HepG2 (cell line): ENCODE measurements at places on chromosomes 11 and 22. TPM values are rescaled to one million over a fixed set of nuclear protein-coding genes. Genes with fewer than 3 reads are reported as not detected.

DNA sequence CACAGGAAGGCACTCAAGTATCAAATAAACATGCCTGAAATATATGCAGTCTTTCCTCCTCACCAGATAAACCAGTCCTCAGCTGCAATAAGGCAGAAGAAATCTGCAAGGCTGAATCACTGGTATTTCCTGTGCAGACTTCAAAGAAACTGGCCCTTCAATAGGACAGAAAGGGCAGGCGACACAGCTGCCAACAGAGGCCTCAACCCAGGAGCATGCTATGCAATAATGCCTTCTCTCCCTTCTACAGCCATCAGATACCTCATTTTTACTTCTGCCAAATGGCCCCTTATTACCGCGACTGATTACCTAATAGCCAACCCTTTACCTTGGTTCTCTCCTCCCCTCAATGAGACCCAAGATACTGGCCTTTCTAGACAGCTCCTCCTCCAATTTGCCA lies 8.0 kb downstream of the NUMA1 start:
- H3K36me3 ChIP-seq, result peaks cover 29% of the 10 kb centered on the region; the same call in 2 of the 3 replicates
- H3K27me3 ChIP-seq, result no peaks in the 10 kb centered on the region
- H3K4me3 ChIP-seq, result no peak overlapping the region
- H3K4me1 ChIP-seq, result peaks cover 26% of the 10 kb centered on the region
- peak; percentile 44 for DNase-seq
- no peak overlapping the region for H3K27ac ChIP-seq

DNA sequence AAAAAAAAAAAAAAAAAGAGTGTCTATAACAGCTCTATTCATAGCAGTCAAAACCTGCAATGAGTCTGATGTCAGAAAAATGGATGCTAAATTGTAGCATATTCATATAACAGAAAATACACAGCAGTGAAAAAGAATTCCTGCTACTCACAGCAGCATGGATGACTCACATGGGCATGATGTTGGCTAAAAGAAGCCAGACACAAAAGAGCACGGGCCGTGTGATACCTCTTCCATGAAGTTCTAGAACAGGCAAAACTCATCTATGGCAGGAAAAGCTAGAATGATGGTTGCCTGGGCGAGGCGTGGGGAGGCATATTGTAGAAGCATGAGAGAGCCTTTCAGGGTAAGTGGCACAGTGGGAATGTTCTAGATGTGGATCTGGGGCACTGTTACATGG lies 18.9 kb downstream of the PLAAT3 start:
- H3K36me3 ChIP-seq, result no peaks in the 10 kb centered on the region
- no peak overlapping the region for H3K4me3 ChIP-seq
- no peak overlapping the region for H3K27ac ChIP-seq
- H3K27me3 ChIP-seq, result no peaks in the 10 kb centered on the region
- no peaks in the 10 kb centered on the region for H3K4me1 ChIP-seq

The KCNE3 gene
- total RNA-seq, result 0.33 and 0.41 TPM in 2 replicates

The WT1 gene
- 0.31 and 0.38 TPM in 2 replicates for total RNA-seq
